ENCODE measurements at places on chromosomes 5 and 9.

DNA sequence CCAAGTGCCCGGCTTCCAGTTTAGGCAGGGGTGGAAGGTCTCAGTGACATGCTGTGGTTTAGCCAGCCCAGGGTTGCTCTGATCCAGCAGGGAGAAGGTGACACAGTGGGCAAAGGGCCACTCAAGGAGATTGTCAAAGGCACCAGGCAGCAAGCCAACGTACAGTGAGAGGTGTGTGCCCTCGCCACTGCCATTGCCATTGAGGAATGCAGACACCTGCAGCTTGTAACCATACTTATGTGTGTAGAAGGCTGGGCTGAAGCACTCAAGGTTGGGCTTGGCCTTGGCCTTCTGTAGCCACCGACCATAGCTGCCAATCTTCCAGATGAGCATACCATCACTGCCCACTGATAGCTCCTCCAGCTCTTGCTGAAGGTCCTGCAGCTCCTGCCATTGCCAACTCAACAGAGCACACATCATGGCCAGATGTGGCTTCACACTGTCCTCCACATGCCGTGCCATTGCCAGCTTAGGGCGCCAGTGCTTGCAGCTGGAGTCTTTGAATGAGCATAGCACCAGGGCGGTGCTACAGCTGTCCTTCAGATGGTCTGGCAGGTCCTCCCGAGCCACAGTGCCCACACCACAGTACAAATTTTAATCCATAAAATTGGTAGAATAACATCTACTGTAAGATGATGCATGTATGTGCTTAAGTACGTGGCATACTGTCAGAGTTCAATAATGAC, 59.7 kb upstream of the HMHB1 start:
- no peak for DNase-seq

DNA sequence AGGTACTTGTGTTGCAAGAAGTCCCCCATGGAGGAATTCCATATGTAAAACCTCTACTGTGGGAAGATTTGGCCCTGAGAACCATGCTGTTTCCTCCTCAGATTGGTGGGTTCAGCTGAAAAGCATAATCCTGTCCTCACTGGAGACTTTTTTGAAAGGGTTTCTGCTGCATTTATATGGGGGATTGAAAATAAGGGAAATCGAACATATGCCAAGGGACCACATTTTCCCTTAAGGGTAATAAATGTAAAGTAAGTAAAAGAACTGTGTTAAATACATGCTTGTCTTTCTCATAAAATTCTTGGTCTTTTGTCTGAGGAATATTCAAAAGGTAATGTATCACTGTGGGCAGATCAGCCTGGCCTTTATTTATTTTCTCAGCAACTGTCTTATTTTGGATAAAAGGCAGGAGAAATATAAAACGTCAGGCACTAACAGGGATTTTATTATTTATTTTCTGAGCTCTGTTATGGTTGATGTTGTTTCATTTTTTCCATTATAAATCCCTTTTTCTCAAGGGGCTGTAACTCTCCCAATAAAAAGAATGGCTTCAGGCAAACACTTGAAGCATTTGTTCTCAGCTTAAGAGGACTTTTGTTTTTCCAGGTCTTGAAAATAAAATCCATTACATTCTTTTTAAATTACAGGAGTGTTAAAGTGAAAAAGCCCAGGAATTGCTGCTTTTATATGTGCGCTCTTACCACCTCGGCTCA, 131.4 kb downstream of the FGF10 start:
- DNase-seq, result no peak

GRCh38 chr5:33440482-33441240, at the start of gene TARS1:
Gene TARS1 (plus strand): TSS chr5:33440965. CDS start chr5:33441087, 122 bp downstream.
- DNase-seq, result peak; percentile 96

DNA sequence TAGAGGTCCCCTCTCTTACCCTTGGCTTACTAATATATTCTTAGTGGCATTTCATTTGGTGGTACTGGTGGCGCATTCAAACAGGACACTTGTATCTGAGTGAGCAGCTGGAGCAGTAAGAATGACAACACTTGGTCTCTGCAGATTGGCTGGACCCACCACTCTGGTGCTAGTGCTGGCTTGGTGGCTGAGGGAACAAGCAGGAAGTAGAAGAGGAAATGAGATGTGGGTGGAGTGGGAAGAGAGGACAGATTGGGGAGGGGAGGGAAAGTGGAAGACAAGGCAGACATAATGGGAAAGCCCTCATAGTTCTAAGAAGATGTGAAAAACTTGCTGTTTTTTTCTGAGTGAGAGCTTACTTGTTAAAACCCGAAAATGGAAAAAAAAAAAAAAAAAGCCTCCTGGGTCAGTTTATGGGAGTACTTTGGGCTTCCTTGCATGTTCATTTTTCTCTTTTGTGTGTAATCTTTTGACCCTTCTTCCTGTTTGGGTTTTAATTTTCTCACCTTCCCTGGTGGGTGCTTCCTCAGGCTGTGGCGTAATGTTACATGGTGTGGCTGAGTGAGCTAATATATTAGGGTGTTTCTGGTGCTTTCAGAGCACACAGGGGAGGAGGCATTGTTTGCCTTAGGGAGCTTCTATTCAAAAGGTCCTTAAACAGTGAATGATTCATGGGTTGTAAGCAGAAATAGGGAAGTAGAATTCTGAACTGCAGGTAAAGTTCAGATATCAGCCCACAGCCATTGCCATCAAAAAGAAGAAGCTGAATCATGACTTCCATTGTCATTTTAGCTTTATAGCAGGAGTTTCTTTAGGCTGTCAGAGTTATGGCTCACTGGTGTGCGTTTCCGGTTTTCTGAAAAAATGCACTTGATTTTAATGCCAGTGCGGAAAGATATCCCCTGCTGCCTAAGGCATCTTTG, 52.3 kb downstream of the TLE4 start:
- no peak for DNase-seq

DNA sequence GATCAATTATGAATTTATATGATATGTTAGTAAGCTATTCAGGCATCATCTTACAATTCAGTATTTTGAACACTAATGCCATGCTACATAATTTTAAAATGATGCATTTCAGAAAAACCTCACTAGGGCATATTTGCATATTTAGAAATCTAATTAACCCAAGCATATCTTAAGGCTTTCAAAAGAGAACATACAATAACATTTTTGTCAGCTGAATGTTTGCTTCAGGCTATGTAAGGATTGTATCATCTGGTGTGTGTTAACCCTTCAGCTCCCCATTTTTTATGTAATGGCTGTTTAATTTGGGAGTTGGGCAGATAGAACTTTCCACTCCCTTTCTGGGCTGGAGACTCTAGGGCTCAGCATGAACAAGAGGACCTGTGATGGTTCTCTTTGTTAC, 299.1 kb upstream of the EFNA5 start:
- DNase-seq, result no peak

- no peak for DNase-seq
These were observed 42.9 kb upstream of the GALNT10 start for GRCh38 chr5:154147666-154148065.

DNA sequence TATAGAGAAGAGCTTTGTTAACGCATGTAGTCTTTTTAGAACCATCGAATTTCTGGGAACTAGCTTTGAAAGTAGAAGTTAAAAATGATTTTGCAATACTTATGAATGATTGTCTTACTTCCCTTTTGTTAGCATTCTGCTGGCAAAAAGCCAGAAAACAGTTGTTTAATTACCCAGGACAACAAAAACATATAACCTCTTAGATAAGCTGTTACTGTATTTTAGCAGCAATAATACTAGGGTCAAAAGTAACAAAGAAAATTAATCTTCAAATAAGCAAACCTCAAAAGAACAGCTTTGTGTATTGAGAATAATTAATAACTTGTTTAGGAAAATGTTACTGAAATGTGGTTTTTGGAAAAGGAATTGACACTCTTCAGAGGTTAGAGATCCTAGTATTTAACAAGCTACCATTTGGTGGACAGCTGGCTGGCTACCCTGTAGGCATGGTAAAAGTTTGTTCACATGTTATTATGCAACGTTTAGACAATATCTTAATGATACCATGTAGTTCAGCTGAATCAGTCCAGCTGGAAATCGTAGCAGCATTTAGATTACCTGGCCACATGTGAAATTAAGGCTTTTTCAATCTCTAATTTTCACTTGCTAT, 3.8 kb downstream of the FGF10 start:
- no peak for DNase-seq

DNA sequence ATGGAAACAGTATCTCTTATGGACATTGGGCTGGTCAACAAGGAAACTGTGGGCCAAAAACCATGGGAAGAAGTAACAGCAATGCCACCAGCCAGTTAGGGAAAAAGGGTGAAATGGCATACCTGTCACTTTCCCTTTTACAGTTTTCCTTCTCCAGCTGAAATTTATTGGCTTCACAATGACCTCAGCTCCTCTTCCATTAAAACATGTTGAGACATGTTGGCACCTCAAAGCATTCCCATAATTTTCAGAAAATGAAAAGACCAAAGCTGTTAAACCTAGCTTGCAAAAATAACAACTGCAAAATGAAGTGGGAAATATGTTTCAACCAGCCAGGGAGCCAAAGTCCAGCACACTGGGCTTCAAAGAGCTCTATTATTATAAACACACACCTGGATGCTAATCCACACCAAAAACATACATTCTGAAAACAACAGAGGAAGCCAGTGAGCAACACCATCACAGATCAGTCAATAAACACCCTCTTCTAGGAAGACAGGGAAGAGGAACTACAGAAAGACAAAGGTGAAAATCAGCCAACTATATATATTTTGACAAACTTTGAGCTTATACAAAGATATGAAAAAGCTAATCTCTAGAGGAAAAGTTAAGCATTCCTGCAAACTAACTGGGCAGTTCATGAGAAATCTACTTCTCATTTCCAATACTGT, 78.4 kb upstream of the PTGER4 start:
- DNase-seq, result no peak

- DNase-seq, result no peak
These were observed 17.3 kb downstream of the ADRB2 start for GRCh38 chr5:148843510-148844318.

DNA sequence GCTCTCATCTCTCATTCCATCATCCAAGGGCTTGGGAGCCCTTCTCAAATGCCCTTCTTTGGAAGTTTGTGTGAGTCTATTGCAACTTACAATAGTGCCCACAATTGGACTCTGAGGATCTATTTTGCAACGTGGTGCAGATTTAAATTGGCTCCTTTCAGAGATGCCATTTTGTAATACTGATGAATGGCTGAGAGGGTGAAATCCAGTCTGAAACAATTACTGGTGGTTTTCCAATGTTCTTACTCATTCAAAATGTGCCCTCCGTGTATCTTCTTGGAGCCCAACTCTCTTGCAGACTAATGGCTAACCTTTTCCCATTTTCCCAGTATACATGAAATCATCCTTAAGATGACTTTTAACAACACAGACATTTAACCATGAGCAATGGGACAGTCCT, 6.1 kb downstream of the ZNF462 start:
- DNase-seq, result no peak

DNA sequence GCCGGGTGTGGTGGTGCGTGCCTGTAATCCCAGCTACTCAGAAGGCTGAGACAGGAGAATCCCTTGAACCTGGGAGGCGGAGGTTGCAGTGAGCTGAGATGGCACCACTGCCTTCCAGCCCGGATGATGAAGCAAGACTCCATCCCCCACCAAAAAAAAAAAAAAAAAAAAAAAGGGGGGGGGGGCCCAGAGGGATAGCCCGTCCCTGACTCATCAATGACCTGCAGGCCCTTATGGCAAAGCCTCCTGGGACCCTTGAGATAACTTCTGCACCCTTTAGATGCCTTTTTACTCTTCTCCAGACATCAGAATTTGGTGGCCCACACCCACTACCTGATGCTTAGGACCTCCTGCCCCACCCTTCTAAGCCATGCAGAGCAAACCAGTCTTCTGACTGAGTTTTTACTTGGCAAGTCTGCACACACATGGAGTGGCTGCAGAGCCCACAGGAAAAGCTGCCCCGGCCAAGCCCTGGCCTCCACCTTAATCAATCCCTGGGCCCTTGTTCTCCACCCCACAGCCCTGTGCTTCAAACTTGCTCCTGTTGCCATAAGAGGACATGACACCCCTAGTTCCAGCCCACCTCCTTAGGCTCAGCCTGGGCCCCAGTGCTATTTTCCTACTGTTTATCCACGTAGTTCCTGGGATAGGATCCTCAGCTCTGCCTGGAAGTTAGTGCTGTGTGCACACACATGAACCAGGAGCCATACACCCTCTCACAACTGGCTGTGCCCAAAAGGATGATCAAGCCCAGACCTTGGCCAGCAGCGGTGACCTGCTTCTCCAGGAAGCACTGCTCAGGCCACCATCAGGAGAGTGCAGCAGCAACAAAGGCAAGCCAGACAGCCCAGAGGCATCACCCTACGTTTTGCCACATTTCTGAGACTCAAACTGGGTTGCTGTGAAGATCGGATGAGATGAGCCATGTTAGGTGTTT, 5.1 kb downstream of the MGAT1 start:
- no peak for DNase-seq

- DNase-seq, result no peak
These were observed 33.6 kb downstream of the IL7R start for GRCh38 chr5:35890021-35891020.

DNA sequence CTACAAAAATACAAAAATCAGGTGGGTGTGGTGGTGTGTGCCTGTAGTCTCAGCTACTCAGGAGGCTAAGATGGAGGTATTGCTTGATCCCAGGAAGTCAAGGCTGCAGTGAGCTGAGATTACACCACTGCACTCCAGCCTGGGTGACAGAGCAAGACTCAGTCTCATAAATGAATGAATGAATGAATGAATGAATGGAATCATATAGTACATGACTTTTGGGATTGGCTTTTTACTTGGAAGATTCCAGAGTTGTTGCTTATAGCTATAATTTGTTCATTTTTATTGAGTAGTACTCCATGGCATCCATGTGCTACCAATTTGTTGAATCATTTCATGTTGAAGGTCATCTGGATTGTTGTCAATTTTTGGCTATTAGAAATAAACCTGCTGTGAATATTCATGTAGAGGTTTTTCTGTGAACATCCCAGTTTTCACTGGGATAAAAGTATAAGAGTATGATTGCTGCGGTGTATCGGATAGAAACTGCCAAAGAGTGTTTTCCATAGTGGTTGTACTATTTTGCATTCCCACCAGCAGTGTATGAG, 19.9 kb downstream of the ERBIN start:
- no peak for DNase-seq

GRCh38 chr9:78261403-78262001, 25.6 kb downstream of the CEP78 start:
- DNase-seq, result no peak

DNA sequence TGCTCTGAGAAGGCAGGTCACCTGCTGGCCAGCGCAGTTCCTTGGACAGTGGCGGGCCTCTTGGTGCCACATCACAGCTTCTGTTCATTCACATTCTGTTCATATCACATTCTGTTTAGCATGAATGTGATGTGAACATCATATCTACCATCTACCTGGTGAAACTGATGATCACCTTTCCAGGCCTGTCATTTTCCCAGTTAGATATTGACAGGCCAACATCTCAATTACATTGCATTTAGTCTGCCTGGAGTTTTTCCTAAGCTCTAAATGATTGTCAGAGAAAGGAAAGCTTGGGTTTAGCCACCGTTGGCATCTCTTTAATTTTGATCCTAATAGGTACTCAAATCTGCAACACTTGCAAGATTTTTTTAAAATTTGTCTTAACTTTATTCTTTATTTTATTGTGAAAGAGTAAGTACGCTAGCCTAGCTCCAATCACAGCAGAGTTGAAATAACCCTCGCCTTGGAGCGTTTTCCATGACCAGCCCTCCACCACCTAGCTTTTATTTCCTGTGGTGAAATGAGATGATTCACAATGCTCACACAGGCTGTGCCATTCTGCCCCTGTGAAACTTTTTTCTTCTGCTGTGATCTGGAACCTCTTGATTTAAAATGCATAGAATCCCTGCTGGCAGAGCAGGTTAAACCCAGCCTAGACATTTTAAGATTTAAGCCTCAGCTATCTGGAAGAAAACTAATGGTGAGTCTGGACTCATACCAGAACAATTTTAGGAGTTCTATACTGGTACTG, 225.0 kb downstream of the ESM1 start:
- no peak for DNase-seq
